Cerebellar nuclear complex (tissue), 1 donor: ENCODE measurements at places on chromosomes 13 and 19.

GRCh38 chr13:107276936-107277335, 709.0 kb upstream of the ARGLU1 start:
- no peak for DNase-seq

- peak; percentile 58 for DNase-seq
Observed at GRCh38 chr19:53196777-53197396, 3.7 kb upstream of the ZNF665 start.

GRCh38 chr13:59856281-59856810, 307.4 kb downstream of the DIAPH3 start:
- DNase-seq, result no peak

DNA sequence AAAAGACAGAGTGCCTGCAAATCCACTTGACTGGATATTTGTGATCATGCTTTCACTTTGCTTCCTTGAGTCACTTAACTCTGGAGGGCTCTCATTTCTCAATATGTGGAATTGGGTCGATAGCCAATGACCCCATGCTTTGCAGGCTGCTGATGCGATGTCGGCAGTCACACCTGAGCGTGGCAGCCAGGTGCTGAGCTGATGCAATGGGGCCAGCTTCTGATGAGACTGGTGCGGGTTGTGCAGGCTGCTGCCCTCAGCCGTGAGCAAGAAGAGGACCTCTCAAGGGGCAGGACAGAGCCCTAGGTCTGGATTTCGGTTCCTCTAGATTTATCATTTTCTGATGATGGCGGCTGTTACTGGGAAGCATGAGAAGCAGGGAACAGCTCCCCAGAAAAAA, 334.1 kb downstream of the TEX29 start:
- DNase-seq, result no peak

DNA sequence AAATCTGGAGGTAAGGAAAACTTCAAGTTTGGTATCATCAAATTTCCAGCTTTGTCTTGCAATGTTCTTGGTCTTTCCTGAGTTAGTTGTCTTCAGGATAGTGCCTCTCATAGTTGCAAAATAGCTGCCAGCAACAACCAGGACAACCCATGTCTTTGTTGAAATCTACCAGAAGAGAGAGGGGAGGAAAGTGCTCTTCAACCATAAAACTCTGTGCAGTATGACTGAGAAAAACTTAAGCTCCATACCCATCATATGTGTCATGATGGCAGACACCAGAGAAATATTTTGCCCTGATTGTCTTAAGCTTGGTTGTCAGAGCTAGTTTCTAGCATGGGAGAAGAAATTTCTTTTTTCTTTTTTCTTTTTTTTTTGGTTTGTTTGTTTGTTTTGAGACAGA, 103.3 kb downstream of the SPRY2 start:
- no peak for DNase-seq

DNA sequence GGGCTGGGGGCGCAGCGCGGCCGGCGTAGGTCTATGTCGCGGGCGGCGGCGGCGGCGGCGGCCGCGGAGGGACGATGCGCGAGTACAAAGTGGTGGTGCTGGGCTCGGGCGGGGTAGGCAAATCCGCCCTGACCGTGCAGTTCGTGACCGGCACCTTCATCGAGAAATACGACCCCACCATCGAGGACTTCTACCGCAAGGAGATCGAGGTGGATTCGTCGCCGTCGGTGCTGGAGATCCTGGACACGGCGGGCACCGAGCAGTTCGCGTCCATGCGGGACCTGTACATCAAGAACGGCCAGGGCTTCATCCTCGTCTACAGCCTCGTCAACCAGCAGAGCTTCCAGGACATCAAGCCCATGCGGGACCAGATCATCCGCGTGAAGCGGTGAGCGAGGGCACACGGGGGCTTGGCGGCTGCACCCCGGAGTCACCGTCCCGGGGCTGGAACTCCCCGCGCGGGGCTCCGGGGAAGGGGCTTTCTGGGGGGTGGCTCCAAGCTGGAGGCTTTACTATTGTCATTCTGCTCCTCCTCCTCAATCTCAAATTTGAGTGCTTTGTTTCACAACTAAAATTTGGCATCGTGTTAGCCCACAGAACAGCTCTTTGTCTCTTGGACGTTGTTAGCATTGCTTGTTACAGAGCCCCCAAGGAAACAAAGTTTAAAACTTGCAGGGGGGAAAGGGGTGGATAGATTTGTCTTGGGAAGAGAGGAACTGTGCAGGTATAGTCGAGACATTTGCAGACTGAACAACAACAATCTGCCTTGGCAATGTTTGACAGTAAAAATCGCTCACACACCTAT, 630 bp downstream of the RAP2A start:
- no peak for DNase-seq

- DNase-seq, result no peak
Observed at GRCh38 chr13:101230271-101230890, 185.9 kb downstream of the NALCN start.

DNA sequence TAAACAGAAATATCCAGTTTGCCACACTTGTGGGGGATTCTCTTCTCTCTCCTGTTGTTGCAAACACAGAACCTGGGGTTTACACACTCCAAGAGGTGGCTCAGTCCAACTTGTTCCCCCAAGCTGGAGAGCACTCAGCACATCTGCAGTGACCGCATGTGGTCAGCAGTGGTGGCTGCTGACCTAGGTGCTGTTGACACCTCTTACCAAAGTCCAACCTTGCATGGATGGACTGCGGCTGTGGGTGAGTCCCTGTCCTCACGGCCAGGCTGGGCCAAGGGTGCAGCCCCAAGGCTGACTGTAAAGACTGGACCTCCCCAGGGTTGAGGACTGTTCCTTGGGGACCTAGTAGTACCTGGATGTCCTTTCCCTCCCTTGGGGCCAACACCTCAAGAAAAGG, 6.1 kb downstream of the LRFN3 start:
- DNase-seq, result no peak

- DNase-seq, result no peak
Observed at GRCh38 chr13:26054896-26055295, 3.1 kb upstream of the SHISA2 start.

DNA sequence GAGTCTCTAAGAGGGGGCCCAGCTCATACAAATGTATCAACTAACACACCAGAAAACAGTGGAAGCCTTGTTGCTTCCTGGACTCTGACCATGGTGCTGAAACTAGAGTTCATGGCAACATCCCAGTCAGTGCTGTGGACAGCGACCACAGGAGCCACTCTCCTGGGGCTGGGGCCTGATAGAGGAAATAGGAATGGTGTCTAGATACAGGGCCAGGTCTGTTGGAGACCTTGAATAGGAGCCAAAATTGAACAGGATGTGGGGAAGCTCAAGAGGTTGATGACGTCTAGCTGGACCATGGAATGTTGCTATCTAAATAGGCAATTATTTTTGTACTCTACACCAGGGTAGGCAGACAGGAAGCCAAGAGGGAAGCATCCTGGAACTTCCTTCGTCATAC, 21.7 kb downstream of the LILRB4 start:
- DNase-seq, result no peak

- no peak for DNase-seq
Observed at GRCh38 chr13:55714120-55714519, 1426.6 kb upstream of the PRR20A start.

DNA sequence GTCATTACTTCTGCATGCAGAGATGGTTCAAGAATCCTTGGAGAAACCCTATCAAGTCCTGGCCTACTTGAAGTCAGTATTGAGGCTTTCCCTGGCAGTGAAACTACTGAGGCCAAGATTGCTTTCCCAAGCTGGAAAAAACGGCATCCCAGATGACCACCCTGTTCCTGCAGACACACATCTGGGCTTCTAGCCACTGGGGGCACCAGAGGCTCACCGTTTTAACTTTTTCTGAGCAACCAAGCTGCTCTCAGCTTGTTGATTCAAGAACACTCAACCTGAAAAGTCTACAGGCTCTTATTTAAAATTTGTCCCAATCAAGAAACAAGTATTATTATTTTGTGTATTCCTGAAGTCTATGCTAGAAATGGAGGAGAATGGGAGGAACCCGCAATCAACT, 66.6 kb downstream of the SPRYD7 start:
- DNase-seq, result no peak

- no peak for DNase-seq
Observed at GRCh38 chr13:24675806-24676570, 4.2 kb upstream of the ATP12A start.

DNA sequence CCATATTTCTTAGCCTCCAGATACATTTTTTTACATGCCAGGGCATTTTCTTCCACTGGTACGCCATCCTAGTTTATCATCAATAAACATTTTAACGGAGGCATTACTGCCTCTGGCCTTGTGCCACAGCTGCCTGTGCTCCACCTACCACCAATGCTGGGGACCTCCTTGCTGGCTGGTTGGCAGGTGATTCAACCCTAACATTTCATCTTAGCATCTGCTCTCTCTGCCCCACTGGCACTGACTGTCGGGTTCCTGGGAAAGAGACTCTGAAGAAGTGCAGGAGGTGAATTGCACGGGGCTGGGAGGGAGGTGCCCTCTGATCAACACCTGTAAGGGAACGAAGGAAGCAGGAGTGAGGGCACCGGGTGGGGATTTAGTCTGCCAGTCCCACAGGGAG, 51.4 kb upstream of the KCTD15 start:
- DNase-seq, result no peak

DNA sequence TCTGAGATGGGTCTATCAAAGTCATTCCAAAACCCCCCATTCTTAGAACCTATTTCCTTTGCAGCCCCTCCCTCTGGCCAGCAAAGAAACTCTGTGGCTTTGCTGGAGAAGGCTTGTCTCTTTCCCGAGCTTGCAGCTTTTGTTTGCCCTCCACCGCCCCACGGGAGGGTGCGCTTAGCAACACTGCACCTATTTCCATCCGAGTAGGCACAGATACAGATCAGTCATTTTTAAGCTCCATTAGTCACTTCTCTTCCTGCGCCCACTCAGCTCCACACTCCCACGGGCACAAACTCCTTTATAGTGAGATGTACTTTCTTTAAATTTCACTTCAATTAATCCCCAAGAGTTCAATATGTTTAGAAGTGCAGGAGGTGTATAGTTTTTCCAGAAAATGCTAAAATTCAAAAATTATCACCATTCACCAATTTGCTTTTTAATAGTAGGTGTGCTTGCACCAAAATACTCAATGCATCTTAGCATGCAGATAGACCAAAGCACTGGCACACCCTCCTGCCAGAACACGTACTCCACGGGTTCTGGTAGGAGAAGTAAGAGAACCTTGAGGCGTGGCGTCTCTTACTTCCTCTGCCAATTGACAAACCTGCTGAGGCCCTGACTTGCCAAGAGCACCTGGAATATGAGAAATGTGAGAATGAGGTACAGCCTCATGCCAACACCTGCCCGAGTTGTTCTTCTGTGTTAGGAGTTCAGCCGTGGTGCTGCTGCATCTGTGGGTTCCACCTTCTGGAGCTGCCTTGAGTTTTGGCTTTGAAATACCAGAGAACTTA, 183.7 kb downstream of the TEX29 start:
- DNase-seq, result no peak

DNA sequence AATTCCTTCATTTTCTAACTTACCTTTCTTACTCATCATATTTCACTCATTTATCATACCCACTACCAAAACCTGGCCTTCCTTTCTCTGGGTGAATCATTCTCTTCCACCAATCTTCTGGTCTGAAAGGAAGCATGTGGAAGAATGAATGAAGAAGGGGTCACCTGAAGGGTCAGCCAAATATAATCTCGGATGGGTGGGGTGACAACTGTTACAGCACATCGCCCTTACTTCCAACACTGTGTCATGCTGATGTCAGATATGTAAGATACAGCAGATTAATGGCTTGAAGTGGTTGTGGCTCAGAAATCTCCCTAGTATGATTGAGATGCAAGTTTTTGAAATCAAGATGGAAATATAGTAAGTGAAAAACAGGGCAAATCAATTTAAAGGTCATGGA, 401.7 kb upstream of the HTR2A start:
- DNase-seq, result no peak
